ENCODE measurements at places on chromosomes 12 and 14.

GRCh38 chr12:10069099-10069498, 29.7 kb downstream of the CLEC1A start:
- no peak for DNase-seq

DNA sequence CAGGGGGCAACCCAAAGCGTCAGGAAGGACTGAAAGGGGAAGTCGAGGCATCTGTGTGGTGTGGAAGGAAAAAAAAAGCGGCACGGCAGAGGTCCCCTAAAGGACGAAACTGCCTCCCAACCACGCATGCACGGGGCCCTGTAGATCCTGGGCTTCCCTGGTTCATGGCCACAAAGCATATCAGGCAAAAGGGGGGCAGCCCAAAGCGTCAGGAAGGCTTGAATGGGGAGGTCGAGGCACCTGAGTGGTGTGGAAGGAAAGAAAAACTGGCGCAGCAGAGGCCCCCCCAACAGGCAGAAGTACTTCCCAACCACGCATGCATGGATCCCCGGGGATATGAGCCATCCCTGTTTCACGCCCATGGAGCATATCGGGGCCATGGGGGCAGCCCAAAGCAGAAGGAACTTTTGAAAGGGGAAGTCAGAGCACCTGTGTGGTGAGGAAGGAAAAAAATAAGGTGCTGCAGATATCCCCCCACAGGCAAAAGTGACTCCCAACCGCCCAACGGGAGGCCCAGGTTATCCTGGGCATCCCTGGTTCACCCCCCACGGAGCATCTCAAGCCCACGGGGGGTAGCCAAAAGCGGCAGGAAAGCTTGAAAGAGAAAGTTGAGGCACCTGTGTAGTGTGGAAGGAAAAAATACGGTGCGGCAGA, 581.2 kb downstream of the ALG10 start:
- DNase-seq, result no peak

DNA sequence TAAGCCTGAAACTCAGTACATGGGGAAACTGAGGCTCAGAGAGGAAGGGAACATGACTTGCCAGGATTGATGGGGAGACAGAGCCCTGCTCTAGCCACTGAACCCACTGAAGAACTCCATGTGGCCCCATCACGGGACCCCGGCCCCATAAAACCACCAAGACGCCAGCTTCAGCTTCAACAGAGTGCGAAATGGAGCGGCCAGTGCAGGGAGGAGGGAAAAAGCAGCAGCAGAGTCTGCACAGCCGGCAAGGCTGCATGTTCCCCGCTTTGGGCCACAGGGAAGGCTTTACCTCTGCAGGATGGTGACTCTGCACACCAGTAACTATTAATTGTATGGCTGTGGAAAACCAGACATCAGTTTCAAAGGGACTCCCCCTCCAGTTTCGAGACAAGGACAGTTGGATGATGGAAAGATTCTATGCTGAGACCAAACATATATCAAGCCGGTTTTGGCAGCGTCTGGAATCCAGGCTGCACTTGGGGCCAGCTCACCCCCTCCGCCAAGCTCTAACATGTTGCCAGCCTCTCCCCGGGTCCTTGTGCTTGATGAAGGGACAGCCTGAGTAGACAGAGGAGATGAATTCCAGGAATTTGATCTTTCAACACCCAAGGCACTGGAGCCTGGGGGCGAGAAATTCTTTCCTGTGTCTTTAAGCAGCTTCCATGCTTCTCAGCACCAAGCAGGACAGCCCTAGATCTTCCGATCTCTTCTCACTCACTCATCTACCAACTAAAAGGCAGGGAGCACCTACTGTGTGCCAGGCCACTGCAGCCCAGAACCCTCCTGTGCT, 55.7 kb upstream of the BCL11B start:
- peak; percentile 63 for DNase-seq

DNA sequence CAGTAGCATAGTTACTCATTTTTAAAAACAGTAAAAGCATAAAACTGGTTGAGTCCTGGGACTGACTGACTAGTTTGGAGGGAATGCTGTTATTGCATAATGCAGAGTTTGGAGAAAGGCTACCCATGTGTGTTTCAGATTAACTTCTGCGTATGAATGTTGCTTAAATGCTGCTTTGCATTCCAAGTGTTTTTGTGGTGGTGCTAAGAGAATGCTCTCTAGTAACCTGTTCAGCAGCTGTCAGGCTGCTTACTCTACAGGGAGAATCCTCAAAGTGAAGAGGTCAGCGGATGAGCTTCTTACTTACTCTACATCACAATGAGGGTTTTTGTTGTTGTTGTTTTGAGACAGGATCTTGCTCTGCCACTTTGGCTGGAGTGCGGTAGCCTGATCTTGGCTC, 4.3 kb downstream of the DLST start:
- DNase-seq, result no peak

DNA sequence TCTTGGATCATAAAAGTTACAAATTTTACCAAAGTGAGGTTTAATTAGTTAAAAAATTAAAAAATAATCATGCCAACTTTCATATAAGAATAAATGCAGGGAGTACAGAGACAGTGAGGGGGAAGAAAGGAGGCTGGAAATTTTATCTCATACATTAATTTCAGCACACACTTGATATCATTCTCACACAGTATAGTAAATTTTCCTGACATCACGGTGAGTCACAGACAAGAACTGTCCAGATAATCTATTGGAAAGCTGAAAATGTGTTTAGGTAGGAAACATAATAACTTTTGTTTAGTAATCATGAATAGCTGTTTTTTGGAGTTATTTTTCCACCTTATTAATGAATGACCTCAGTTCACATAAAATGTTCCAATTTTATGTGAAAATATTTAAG, 1204.8 kb downstream of the GALC start:
- no peak for DNase-seq

- DNase-seq, result no peak
Observed at GRCh38 chr14:104900639-104901512, 23.8 kb upstream of the PLD4 start.

GRCh38 chr14:75429562-75429961, 1.7 kb downstream of the JDP2 start:
- DNase-seq, result no peak

DNA sequence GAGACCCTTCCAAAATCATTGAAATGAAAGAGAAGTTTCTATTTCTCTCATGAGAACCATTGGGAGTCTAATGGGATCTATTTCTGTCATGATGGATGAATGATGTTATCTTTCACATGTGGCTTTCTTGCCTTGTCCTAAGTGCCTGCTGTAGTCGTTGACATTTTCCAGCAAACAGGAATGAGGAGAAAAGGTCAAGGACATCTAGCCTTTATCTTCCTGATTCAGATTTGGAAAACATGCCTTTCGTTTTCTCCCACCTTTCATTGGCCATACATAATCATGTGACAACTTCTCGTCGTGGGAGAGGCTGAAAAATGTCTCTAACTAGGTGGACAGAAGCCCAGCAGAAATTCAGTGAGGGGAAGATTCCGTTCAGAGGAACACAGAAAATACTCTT, 94.5 kb downstream of the PCNX1 start:
- no peak for DNase-seq

- no peak for DNase-seq
Observed at GRCh38 chr14:91417983-91418386, 365 bp upstream of the CCDC88C start.

GRCh38 chr12:1162081-1162760, 171.2 kb downstream of the ERC1 start:
- peak; percentile 63 for DNase-seq

DNA sequence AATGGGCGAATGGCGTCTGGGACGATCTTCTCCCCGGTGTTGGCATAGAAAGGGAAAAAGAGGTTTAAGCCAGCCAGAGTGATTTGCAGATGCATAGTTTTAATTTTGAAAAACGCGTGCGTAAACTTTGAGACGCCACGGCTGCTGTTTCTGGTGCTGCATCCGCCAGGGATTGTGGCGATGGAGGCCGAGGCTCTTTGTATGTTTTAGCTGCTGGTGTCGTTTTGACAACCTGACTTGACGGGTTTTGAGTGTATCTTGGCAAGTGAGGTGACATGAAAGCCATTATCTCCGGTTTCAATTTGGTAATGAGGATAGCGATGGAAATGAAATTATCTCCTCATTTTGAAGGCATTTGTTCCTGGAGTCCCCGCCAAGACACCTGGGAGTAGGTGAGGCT, 1.6 kb downstream of the PTGDR start:
- DNase-seq, result no peak

- DNase-seq, result no peak
Observed at GRCh38 chr14:69876848-69877306, 2.3 kb upstream of the SMOC1 start.

GRCh38 chr14:91300957-91301356, 56.5 kb upstream of the GPR68 start:
- DNase-seq, result no peak

DNA sequence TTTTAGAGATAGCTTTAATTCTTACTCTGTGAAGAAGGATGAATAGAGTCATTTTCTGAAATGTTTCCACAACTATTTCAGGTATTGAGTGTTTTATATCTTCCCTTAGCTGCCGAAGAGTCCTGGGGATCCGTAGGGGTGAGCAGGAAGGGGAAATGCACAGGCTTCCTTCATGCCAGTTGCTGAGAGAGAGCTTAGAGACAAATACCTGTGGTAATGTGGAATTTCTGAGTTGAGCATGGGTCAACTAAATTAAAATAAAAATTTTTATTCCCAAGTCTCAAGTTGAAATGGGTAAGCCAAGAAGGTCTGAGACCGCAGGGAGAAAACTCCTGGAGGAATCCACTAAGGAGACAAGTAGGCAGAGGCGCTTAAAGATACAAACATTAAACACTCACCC, 185.7 kb downstream of the DAD1 start:
- DNase-seq, result no peak

GRCh38 chr14:56120091-56120691, 2.0 kb downstream of the PELI2 start:
- DNase-seq, result no peak

- no peak for DNase-seq
Observed at GRCh38 chr14:95619785-95620417, 66.3 kb upstream of the TCL1B start.

GRCh38 chr12:50047693-50048250, 9.6 kb upstream of the ASIC1 start:
- no peak for DNase-seq
